ENCODE measurements at places on chromosomes 4 and X.

GRCh38 chrX:139924069-139924695 is 8.7 kb downstream of the ATP11C start:
- no peak for DNase-seq

- no peak for DNase-seq
Observed at GRCh38 chrX:63434665-63435064, 83.5 kb upstream of the SPIN4 start.

DNA sequence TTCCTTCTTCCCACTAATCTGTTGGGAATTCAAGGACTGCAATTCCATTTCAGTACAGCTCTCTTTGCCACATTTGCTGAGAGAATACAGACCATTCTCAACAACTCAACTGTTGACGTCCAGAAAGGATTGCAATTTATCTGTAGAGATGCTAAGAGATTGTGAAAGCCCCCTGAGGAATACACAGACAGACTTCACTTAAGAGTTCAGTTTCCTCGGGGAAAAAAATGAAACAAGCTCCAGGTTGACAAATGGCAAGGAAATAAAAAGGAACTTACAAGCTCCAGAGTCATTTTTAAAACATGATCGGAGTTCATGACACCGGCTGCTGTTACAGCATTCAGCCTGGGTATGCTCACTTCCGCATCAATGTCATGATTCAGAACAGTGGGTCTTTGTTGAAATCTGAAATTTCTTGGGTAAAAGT is 13.8 kb downstream of the TLR10 start:
- no peak for DNase-seq

- DNase-seq: no peak
Observed at GRCh38 chr4:143375326-143376073, 38.8 kb downstream of the GAB1 start.

GRCh38 chrX:87900320-87900908 is 382.8 kb downstream of the KLHL4 start:
- no peak for DNase-seq

- DNase-seq: no peak
Observed at GRCh38 chrX:99421796-99422195, 988.3 kb downstream of the PCDH19 start.

- no peak for DNase-seq
Observed at GRCh38 chr4:156673483-156673882, 298.1 kb downstream of the PDGFC start.

- no peak for DNase-seq
Observed at GRCh38 chrX:15576019-15576418, 24.7 kb downstream of the ACE2 start.

- DNase-seq: no peak
Observed at GRCh38 chrX:11180571-11180970, 69.4 kb downstream of the HCCS start.

- no peak for DNase-seq
Observed at GRCh38 chr4:84325625-84326024, 173.5 kb downstream of the NKX6-1 start.

DNA sequence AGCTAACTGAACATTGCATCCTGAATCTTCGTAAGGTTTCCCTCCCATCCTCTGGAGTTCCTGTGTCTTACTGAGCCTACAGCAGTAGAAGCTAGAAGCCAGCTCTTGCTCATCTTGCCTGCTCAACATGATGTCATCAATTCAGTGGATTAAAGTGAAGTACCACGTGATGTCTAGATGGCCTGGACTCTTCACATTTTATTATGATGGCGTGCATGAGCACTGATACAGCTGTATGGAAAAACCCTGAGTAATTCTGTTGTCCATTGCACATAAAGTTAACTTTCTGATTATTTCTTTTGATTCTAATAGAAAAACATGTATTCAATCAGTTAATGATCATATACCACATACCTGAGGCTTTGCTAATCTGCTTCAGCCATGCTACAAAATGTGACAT is 2387.7 kb upstream of the TENM3 start:
- DNase-seq: no peak

- DNase-seq: no peak
Observed at GRCh38 chr4:101264993-101265815, 82.1 kb downstream of the PPP3CA start.

- no peak for DNase-seq
Observed at GRCh38 chrX:137032341-137032694, 1.5 kb downstream of the GPR101 start.

- DNase-seq: no peak
Observed at GRCh38 chrX:16212024-16212423, 44.7 kb downstream of the MAGEB17 start.

DNA sequence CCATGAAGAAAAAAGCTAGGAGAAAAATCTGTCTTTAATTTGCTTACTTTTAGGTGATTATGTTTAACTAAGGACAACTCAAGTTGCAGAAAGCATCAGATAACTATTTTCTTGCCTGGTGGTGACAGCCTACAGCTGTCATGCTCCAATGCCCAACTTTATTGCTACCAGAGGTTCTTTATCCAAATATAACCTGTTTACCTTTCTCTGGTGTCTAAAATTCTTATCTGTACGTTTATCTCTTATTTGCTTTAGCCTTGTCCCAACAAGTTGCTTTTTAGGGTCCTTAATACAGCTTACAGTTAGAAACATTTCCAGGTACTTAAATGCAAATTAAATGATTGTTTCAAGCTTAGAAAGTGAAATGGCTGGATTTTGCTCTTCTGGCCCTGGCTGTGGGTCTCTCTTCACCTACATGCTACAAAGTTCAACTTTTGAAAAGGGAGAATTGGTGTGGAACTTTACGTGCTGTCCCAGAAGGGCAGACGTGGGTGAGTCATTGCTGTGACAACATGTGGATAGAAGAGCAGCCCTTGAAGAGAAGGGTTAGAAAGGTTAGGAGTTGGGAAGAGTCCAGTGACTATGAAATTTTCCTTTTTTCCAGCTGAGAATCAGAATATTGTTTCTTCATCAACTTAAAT is 60.7 kb downstream of the HPGD start:
- DNase-seq: no peak

DNA sequence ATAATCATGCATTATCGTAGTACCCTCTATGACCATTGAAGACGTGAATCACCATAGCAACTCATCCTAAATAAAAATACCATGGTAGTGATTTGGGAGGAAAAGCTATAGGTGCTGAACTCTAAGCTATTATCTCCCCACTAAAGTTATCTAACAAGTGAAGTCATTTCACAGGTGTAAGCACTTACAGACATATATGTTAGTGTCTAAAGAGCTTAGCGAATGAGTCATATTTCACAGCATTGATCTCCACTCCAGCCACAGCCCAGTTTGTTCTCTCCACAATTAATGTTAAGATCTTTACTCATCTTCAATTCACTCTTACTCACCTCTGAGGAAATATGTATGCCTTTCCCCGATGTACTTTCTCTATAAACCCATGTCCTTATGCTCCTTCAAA is 57.0 kb downstream of the DCAF8L1 start:
- no peak for DNase-seq

DNA sequence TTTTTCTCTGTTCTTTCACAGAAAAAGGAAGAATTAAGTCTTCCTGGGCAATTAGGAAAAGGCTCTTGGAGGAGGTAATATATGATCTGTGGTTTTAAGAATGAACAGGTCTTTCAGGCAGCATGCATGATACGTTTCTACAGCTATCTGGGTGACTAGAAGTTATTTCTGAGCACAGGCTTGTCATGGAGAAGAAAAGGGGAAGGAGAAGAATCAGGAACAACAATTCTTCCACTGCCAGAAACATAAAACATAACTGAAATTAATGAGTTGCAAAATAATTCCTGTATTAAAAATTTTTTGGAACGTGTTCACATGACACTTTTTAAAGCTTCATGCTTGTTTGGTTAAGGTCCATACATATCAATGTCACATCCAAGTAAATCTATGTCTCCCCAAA is 17.7 kb upstream of the STIM2 start:
- no peak for DNase-seq

GRCh38 chr4:92101737-92102172 is 202.0 kb upstream of the GRID2 start:
- no peak for DNase-seq

- DNase-seq: no peak
Observed at GRCh38 chr4:53649357-53649756, 58.1 kb upstream of the LNX1 start.

GRCh38 chr4:82898322-82899243 is 2.0 kb upstream of the THAP9 start:
- DNase-seq: no peak

GRCh38 chrX:9207142-9207541 is 173.2 kb upstream of the FAM9B start:
- DNase-seq: no peak

DNA sequence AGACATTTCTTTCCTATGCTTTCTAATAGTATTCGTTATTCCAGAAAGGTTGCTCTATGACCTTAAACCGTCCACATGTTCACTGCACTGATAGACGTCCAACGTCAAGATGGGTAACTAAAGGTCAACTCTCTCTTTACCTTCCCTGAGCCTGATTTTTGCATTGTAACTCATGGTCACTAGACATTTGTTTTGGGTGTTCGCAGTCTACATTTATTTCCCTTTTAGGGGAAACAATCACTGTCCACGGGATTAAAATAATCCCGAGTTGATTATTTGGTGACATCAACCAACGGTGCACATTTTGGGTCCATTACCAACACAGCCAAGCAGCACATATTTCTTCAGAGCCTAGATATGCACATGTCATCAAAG is 540 bp upstream of the HADH start:
- DNase-seq: no peak

- no peak for DNase-seq
Observed at GRCh38 chrX:9352243-9352642, 112.6 kb upstream of the TBL1X start.

- DNase-seq: no peak
Observed at GRCh38 chr4:55183926-55184599, 58.7 kb upstream of the KDR start.

GRCh38 chrX:146396409-146396808 is 413.2 kb upstream of the CXorf51B start:
- no peak for DNase-seq

DNA sequence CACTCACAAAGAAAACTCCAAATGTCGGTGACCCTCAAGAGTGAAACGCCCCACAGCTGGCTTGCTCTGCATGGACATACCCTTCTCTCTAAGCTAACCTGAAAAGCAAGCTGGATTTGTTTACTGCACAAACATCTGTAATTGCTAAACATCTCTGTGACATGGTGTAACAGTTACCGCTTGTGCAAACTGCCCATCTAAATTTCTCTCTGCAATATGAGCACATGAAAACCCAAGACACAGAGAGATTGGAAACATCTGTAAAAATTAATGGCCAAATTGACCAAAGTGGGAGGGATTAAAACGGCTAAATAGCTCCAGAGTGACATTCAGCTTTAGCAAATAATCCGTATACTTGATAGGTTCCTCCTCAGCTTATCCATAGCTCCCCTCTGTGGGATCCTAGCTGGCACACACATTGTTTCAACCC is 155.0 kb upstream of the MAP3K15 start:
- DNase-seq: no peak

- peak; percentile 59 for DNase-seq
Observed at GRCh38 chr4:2412534-2412884, 5.9 kb downstream of the ZFYVE28 start.

GRCh38 chrX:30938295-30938694 is 49.2 kb upstream of the TAB3 start:
- no peak for DNase-seq

- no peak for DNase-seq
Observed at GRCh38 chrX:134406356-134407064, 53.5 kb upstream of the HPRT1 start.

DNA sequence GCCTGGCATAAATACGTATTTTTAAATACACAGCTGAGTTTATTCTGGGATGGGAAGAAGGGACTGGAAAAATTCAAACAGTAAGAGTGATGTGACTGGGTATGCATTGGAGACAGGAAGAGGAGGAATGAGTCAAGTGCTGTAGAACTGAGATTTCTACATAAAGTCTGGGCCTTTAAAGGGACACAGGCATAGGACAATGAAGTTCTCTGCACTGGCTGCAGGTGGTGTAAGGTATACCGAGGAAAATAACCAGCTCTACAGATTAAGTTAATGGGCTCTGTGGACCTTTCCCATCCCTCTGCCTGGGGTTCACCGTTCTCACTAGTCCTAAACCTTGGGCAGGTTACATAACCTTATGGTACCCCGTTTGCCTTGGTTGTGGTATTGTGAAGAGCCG is 68.7 kb downstream of the DHX15 start:
- no peak for DNase-seq

GRCh38 chrX:94454159-94454558 is 780.2 kb downstream of the FAM133A start:
- DNase-seq: no peak

- DNase-seq: no peak
Observed at GRCh38 chr4:121253961-121254360, 89.8 kb upstream of the TNIP3 start.

- no peak for DNase-seq
Observed at GRCh38 chr4:173374588-173374987, 3.8 kb downstream of the SAP30 start.

DNA sequence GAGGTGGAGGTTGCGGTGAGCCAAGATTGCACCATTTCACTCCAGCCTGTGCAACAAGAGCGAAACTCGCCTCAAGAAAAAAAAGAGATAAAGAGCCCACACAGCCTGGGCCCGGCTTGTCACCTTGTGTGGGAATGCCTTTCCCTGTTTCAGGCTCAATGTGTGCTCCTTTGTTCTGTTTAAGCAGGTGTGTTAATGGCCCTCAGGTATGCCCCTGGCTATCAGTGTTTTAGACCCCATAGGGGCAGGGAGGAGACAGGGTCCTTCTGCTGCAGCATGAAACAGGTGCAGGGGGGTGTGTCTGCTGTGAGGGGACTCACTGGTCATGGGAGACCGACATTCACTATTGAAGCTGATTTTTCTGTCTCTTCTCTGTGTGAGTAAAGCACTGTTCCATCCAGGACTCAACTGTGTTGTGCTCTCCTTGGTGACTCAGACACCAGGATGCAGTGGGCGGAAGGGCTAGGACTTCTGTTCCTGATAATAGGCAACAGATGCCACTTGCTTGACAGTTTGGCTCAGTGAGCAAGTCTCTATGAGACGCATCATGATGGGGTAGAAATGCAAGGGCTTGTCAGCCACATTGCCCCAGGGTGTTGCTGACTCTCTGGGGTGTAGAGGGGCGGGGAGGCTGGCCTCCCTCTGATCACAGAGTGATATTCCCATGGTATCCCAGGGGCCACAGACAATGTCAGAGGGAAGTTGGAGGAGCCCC is 15.6 kb upstream of the LAP3 start:
- no peak for DNase-seq

GRCh38 chr4:79682161-79682560 is 274.1 kb upstream of the GK2 start:
- DNase-seq: no peak
